Kidney glomerular epithelial cell (primary cell): ENCODE measurements at places on chromosomes 2 and 18.
A peak's percentile ranks its signal among the peaks of the same experiment; 100 is the strongest.

DNA sequence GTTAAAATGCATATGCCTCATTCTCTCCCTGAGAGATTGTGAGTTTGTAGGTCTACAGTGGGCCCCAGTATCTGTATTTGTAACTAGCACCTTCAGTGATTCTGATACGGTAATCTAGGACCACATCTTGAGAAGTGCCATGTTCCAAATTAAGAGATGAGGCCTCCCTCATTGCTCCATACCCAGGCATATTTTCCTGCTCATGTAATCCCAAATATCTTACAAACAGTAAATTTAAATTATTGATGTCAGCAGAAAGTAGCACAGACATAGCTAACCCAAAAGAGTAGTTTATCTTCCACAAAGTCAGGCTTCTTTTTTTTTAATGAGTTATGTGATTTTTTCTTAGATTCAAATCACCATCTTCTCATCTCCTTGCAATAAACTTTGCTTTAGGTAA is 263.8 kb downstream of the SETBP1 start:
- DNase-seq = no peak

GRCh38 chr2:109127556-109127955 is 1.4 kb upstream of the SH3RF3 start:
- no peak for DNase-seq

- DNase-seq = no peak
Observed at GRCh38 chr2:6823111-6823510, 42.6 kb downstream of the CMPK2 start.

DNA sequence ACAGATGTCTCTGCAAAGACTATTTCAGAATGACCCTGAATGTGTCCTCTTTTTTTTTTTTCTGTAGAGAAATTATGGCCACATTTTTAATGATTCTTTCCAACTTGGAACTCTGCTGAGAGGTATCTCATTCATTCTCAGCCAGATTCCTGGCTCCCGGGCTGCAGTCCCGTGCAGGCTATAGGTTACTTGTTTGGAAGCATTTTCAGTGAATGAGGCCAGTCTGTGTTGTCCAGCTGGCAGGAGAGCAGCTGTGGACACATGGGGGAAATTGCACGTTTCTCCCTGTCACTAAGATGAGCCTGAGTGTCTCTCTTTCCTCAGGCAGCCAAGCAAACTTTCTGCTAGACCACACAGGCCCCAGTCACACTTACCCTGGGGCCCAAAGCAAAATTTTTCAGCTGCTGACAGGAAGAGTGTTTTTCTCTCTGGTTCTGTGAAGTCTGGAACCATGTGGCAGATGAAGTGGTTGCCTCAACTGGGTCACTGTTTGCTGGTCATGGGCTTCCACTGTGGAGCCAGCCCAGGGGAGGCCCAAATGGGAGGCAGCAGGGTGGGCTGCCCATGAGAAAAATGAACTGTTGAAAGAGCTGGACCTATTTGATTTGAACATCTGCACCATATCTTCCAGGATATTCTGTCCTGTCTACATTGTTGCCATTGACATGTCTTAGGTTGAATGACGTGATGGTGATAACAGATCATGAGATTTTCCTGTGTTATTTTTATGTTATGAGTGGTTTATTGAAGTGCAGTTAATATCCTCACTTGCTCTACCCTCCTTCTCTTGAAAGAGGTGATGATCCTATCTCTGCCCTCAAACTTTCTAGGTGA is 431.2 kb downstream of the LPIN1 start:
- DNase-seq = no peak

GRCh38 chr18:25727281-25727985 is 363.0 kb downstream of the SS18 start:
- DNase-seq = no peak

DNA sequence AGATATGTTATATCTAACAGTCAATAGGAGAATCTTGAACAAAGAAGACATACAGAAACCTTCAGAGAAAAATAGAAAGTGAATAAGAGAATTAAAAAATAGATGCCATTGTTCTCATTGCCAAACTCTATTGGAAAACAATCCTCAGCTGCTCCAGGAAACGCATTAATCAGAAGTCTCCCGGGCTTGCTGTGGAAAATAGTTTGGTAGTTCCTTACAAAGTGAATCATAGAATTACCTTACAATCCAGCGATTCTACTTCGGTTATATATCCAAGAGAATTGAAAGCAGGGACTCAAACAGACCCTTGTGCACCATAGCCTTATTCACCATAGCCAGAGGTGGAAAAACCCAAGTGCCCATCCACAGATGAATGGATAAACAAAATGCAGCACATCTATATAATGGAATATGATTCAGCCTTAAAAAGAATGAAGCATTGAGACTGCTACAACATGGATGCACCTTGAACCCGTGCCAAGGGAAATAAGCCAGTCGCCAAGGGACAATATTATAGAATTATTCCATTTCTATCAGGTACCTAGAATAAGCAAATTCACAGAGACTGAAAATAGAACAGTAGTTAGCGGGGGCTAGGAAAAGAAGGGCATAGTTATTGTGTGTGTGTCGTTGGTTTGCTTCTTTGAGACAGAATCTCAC is 21.9 kb upstream of the CHRNA1 start:
- DNase-seq = no peak

- no peak for DNase-seq
Observed at GRCh38 chr2:217990791-217991465, 11.9 kb downstream of the TNS1 start.

DNA sequence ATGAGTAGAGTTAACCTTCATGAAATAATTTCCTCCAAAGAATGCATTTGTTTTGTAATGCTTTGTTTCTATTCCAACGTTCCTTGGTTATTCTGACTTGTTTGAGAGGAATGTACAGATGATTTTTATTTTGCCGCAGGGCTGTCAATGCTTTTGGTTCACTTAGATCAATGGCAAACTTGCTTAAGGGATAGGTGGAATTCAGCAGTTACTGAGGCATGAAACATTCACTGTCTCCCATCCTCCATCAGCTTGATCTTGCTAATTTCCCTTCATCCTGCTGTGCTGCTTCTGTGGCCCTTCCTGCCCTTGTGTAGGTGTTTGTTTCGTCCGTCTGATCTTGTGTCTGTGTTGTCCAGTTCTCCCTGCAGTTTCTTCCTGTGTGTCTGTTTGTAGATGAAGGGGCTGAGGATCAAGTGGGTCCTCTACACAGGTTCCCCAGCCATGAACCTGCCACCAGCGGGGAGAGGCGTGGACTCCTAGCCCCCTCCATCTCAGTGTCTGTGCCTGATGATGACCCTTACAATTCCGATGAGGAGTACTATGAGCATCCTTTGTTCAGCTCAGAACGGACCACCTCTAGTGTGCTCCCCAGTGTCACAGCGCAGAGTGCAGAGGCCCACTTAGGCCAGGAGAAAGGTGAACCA is 84.2 kb upstream of the UNC80 start:
- no peak for DNase-seq

DNA sequence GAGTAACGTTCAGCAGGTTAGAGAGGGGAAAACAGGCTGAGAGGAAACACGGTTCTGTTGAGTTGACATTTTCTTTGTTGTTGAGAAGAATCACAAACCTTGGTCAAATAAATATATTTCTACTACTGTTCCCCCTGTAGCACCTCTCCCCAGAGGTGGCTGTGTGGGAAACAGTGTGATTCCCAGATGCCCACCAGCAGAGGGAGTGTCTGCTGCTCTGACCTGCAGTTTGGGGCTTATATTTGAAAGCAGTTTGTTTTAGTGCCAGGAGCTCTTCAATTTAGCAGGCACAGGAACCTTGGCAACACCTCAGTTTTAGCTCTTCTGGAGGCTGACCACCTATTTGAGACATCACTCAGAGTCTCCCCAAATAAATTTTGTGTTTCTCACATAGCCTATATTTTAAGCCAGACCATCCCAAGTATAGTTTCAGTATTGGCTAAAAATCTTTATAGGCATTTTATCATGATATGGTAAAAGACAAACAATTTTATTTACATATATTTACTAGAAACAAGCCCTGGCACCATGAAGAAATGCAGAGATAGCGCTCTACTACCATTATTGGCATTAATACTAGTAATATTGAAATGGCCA is 75.7 kb downstream of the PIK3C3 start:
- no peak for DNase-seq

DNA sequence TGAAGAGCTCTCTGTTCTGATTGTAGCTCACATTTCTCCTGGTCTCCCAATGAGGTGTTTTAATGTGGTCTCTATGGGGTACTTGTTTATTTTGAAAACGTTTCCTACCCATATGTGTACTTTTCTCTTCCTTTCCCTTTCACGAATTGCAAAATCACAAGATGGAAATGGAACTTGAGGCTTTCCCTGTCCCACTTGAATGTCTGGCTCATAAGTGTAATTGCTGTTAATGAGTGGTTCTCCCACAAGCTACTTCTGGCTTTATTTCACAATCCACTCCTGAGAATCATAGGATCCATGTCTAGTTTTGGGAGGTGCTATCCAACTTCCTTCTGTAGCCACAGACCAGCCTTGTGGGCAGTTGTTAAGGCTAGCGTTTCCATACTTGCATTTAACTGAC is 81.1 kb upstream of the CAVIN2 start:
- DNase-seq = peak; percentile 62

- DNase-seq = no peak
Observed at GRCh38 chr2:220574038-220574437, 946.6 kb downstream of the SLC4A3 start.

DNA sequence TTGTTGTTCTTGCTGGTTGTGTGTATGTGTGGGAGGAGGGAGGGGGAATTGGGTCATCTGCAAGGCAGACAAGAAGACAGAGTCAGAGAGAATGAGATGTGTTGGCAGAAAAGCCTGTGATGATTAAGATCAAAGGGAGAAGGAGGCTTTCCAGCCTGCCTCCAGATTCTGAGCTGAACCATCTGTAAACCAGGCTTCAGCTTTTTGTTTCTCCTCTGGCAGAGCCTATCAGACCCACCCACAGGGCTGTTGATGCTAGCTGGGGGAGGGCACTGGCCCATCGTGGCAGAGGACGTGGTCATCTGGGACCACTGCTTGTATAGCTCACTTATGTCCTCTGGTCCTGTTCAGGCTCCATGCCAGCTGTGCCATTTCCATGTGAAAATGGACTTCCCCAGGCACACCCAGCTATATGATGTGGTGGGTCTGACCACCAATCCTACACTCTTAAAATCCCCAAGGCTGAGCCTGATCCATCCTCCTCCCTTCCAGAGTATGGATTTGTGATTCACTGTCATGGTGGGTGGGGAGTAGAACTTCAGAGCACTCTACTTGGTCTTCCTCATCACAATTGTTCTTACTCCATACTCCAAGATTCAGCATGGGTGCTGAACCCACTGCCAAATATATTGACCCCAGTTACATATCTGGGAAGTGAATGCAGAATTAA is 27.8 kb upstream of the COL6A3 start:
- peak; percentile 37 for DNase-seq

- DNase-seq = no peak
Observed at GRCh38 chr18:56542476-56542875, 95.9 kb downstream of the TXNL1 start.

- no peak for DNase-seq
Observed at GRCh38 chr2:29012211-29012681, 31.1 kb downstream of the TOGARAM2 start.

GRCh38 chr2:28627722-28628480 is 123.7 kb upstream of the PPP1CB start:
- DNase-seq = no peak

- DNase-seq = no peak
Observed at GRCh38 chr2:80700961-80701360, 396.4 kb upstream of the LRRTM1 start.

DNA sequence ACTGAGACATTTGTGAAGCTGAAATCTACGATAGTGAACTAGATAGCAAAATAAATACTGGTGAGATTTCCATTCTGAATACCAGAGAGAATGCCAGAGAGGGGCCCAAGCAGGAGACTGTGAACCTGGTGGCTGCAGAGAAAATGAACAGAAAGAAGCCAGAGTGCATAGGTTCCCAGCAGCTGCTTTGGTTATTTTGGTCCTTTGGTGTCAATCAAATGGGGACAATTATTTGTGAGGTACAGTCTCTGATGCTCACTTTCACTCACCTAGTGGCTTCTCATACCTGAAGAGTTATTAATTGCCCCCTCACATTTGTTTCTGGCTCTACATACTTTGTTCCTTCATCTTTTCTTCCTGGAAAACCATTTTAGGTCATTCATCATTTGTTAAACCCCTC is 812.1 kb downstream of the CPS1 start:
- no peak for DNase-seq

DNA sequence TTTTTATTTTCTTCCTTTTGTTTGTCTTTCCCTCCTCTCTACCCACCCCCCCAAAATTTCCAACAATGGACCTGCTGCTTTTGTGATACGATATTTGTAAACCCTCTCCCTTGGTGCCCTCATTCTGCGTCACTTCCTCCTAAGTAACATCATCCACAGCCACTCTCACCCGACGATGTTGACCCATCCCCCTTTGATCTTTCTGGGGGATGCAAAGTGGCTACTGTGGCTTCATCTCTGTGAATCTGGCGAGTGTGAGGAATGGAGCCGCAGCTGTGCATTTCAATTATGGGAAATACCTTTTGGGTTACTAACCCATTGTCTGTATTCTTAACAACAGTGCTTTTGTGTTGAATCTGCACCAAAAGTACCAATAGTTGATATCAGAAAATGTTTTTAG is 19.4 kb downstream of the ANTXR1 start:
- no peak for DNase-seq

DNA sequence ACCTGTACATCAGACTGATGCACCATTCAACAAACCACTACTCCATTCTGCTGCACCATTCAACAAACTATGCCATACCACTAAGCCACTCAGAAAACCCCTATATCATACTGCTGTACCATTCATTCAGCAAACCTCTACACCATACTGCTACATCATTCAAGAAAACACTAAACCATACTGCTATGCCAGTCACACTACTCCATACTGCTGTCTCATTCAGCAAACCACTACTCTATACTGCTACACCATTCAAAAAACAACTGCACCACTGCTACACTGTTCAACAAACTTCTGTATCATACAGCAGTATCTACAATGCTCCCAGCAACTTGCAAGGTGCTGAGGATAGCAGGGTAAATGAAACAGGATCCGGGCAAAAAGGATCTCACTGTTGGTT is 12.9 kb upstream of the SLC1A4 start:
- DNase-seq = no peak

DNA sequence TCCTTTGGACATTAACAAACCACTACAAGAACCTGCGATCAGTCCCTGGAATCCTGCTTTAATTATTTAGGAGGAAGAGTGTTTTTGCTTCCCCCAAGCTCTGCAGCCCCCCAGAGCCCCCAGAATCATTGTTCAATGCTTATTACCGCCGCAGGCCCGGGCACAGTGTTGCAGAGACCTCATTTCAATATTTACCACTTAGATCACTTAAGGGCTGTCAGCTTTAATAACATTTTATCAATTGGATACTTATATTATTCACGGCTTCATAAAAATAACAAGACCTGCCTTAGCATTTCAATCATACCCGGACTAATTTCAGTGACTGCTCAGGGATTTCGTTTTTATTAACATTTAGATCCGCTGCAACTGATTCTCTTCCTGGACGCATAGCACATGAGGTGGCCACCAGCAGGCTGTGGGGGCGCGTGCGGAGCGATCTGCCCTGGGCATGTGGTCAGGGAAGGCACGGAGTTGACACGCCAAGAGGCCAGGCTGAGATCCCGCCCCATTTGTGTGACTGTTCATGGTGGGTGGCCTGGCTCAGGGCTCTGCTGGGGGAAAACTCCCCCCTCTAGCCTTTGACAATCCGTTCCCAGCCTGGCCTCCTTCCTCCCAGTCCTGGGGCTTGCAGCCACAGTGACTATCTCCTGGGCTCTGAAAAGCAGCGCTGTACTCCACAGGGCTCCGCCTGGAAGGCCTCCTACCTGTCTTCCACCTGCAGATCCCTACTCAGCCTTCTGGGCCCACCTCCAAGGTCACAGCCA is 267.6 kb downstream of the SRBD1 start:
- DNase-seq = no peak

GRCh38 chr2:173028141-173028540 is 47.5 kb upstream of the MAP3K20 start:
- no peak for DNase-seq

GRCh38 chr2:88429929-88430328 is 22.6 kb downstream of the FOXI3 start:
- DNase-seq = no peak
